ENCODE measurements at places on chromosomes 2 and 18.

GRCh38 chr2:222804351-222804750 lies 56.5 kb upstream of the ACSL3 start:
- no peak for DNase-seq

- DNase-seq = peak; percentile 40
Measured at GRCh38 chr2:10659898-10660568, 29.7 kb downstream of the NOL10 start.

GRCh38 chr2:153871231-153872221 lies at the start of gene GALNT13:
GALNT13 (plus strand) TSS chr2:153871922.
- no peak for DNase-seq

- no peak for DNase-seq
Measured at GRCh38 chr18:48942086-48942485, 8.7 kb downstream of the SMAD7 start.

GRCh38 chr2:52269696-52270485 lies 1238.0 kb upstream of the NRXN1 start:
- DNase-seq = no peak

- peak; percentile 48 for DNase-seq
Measured at GRCh38 chr18:23994361-23994902, 20.1 kb upstream of the TTC39C start.

- no peak for DNase-seq
Measured at GRCh38 chr18:44826418-44827259, 146.0 kb downstream of the SETBP1 start.

Measured in CD4-positive, alpha-beta T cell treated with Interleukin-12 subunit alpha and Interleukin-12 subunit beta, for 1 hour (primary cell).